ENCODE measurements at places on chromosomes 12 and 14.

DNA sequence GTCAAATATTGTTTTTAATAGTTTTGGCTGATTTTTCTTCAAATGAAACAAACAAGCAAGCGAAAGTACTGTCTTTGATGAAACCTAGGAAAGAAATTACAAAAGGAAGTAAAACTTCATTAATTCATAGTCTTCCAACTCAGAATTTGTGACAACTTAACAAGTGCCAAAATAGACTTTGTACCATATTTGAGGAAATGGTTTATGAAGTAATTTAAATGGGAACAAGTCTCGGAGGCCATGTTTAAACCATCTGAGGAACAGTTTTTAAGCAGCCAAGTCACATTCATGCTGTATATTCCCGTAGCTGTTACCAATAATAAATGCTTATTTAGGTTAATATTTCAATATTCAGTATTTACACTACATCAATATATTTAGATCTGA is 745 bp upstream of the ARHGDIB start:
- DNase-seq: no peak

GRCh38 chr12:24404086-24404815 is 454.8 kb upstream of the SOX5 start:
- no peak for DNase-seq

DNA sequence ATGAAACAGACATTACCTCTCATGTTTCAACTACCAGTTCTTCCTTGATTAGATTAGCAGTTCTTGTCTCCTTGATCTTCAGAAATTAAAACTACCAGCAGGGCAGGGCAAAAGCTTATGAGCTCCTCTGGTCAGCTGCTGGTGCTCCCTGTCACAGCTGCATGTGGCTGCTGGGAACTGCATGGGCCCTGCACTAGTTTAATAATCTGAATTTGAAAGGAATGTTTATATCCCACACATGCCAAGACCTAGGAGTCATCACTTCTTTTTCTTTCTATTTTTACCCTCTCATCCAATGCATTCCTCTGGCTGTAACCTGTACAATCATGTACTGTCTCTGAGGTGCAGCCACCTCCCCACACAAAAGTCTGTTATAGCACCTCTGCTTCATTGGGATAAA is 73.9 kb downstream of the ARMH4 start:
- DNase-seq: no peak

GRCh38 chr12:79296133-79296532 is 394.6 kb downstream of the PAWR start:
- DNase-seq: no peak

- no peak for DNase-seq
Observed at GRCh38 chr14:49106741-49107667, 479.2 kb downstream of the RPS29 start.
